HT-29 (cell line): ENCODE measurements at places on chromosomes 13 and 19.
A peak's percentile ranks its signal among the peaks of the same experiment; 100 is the strongest.

DNA sequence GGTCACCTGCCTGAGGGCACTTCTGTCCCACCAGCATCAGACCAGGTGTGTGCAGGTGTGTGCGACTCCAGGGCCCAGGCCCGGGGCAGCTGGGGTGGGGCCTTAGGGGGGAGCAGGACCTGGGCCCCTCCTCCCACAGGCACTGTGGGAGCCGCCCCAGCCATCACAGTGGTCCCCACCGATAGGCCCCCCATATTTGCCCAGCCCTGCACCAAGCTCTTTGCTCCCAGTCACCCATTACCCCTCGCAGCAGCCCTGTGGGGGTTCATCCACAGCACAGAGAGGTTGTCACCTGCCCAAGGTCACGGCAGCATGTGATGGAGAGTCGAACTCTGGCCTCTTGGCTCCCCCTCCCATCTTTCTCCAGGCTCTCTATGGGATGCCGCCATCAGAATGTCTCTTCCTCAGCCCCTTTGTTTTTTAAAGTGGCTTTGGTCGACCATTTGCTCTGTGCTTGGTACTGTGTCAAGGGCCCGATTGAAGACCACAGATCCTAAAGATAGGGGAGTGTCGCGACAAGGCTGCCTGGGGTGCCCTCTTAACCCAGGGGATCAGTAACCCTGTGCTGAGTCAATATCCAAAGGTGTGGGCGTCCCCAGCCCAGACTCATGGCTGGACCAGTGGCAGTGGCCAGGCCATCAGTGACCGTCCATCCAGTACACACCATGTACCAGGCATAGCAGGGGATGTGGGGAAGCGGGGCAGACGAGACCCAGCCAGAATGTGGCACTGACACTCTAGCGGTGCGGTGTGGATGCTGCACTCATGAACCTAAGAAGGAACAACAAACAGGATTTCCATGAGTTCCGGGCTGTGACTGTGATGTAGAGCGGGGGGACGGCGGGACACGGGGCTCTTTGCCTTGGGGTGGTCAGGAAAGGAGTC is 28.3 kb upstream of the NCCRP1 start:
- DNase-seq: no peak

DNA sequence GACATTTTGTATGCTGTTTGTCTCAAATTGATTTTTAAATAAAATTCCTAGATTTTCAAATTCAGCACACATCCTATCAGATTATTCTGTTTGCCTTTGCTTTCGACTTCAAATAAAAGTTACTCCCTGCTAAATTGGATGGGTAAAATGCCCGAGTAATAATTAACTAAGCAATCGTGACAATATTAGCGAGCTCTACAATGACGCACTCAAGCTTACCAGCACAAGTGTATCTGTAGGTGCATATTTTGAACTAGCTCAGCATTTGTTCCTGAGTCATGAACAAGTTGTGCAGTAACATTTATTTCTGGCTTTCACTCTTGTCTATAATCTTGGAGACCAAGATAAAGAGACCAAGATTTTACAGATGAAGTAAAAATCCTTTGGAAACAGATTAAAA is 113.4 kb downstream of the UBL3 start:
- no peak for DNase-seq

DNA sequence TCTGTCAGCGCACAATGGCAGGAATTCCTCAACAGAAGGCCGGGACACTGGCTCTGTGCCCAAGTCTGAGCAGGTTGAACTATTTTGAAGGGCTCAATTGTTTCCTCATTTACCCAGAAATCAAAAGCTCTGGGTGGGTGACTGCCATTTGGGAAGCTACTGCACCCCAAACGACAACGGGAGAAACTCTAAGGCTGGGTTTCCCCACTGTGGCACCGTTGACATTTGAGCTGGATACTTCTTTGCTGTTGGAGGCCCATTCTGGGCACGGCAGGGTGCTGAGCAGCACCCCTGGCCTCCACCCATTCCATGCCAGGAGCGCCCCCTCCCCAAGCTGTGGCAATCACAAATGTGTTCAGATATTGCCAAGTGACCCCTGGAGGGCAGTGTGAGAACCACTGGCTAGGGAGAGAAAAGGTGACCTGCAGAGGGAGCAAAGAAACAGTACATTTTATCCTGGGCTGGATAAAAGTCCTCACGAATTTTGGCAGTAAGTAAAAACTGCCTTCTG is 62.5 kb downstream of the RFX2 start:
- DNase-seq: peak; percentile 39

GRCh38 chr19:10773969-10774368 is 56.1 kb downstream of the DNM2 start:
- no peak for DNase-seq

- no peak for DNase-seq
Measured at GRCh38 chr19:47330466-47330869, 1.5 kb upstream of the C5AR2 start.

DNA sequence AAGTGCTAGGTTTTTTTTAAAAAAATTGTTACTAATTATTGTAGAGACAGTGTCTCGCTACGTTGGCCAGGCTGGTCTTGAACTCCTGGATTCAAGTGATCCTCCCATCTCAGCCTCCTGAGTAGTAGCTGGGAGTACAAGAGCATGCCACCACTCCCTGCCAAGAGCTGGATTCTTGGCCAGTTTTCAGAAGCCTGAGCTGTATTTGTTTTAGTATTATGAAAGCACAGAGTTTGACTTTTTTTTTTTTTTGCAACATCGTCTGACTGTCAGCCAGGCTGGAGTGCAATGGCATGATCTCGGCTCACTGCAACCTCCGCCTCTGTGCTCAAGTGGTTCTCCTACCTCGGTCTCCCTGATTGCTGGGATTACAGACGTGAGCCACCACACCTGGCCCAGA is 7.0 kb downstream of the ARMC6 start:
- DNase-seq: no peak

DNA sequence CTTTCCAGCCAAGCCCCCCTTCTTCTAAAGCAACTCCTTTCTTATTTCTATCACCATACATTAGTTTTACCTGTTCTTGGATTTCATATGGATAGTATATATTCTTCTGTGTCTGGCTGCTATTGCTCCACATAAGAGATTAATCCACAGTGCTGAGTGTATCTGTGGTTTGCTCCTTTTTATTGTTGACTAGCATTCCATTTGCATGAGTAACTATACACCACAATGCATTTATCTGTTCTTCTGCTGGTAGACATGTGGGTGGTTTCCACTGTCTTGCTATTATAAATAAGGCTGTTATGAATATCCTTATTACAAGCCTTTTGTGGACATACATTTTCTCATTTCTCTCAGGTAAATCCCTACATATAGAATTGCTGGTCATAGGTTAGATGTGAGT is 138.2 kb downstream of the SLC7A1 start:
- peak; percentile 69 for DNase-seq

GRCh38 chr19:7787141-7787540 is 24.1 kb downstream of the CLEC4M start:
- DNase-seq: no peak

DNA sequence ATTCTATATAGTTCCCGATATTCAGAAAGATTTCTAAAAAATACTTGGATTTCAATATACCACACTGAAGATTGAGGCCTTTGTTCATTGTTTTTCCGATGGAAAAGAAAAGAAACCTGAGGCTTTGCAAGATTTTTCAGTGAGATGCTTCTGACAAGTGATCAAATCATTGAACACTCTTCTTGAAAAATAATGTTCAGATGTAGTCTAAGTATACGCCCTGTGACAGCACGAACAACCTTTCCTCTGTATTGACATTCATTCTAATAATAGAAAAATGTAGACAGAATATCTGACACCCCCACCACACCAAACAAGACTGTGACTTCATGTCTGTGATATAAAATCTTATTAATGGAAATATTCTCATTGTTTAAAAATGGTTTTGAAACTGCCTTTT is 650.7 kb upstream of the KLHL1 start:
- no peak for DNase-seq

DNA sequence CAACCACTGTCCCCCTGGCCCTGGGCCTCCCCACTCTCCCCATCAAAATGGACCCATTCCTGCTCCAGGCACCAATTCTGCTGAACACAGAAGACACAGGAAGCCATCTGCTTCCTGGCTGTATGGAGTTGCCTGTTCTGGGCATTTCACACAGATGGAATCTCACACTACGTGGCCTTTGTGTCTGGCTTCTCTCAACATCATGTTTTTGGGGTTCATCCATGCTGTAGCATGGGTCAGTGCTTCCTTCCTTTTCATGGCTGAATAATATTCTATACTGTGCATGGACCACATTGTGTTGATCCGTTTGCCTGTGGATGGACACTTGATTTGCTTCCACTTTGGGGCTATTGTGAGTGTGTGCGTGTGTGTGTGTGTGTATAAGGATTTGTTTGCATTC is 15.0 kb upstream of the KLF2 start:
- DNase-seq: no peak

- DNase-seq: no peak
Measured at GRCh38 chr13:84946192-84946591, 853.0 kb downstream of the SLITRK6 start.

- no peak for DNase-seq
Measured at GRCh38 chr13:23718996-23719395, 148.8 kb downstream of the TNFRSF19 start.

GRCh38 chr19:43524922-43525835 is 1.8 kb downstream of the ETHE1 start:
- peak; percentile 93 for DNase-seq

DNA sequence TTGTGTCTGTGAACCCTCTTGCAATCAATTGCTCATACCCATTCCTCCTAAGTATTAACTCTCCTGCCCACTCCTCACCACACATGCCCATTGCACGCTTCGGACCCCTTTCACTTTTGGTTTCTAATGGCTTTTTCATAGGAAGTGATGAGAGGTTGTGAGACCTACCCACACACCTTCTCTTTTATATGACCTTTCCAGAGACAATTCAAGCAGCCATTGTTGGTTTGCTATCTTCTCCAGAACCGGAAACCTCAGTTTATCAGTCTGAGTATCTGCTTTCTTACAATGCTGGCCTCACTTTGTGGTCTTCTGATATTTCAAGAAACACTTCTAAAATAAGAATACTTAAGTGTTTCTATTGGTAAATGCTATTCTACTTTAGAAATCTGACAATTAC is 1550.8 kb upstream of the SLC10A2 start:
- DNase-seq: no peak

DNA sequence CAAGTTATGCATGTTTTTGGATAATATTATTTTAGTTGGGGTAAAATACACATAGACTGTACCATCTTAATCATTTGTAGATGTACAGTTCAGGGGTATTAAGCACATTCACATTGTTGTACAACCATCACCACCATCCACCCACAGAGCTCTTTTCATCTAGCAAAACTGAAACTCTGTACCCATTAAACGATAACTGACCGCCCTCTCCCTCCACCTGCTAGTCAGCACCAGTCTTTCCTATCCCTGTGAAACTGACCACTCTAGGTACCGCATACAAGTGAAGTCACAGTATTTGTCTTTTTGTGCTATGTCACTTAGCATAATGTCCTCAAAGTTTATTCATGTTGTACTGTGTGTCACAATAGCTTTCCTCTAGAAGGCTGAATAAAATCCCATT is 60.2 kb upstream of the GTF2F2 start:
- DNase-seq: no peak

DNA sequence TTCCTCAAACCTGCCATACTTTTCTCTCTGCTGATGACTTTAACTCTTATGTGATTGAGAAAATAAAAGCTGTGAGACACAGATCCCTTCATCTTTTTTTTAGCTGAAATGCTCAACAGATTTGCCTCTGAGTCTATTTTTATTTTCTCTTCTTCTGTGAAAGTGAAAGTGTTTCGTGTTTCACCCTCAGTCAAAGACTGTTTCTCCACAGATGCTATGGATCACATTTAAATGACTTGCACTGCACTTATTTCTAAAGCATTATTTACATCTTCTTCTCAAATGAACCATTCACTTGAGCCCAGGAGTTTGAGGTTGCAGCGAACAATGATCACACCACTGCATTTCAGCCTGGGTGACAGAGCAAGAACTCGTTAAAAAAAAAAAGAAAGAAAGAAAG is 890.1 kb upstream of the PCDH20 start:
- no peak for DNase-seq

DNA sequence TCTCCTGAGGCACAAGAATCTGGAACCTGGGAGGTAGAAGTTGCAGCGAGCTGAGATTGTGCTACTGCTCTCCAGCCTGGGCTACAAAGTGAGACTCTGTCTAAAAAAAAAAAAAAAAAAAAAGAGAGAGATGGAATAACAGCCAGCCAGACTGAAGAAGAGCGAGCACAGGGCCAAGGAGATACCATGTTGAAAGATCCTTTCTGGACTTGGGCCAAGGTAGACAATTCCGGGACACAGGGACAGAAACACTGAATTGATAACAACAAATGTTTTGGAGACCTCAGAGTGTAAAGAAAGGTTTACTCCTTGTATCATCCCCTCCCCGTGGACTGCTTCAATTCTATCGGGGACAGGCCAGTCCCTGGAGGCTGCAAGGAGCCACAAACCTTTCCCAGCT is 4.6 kb downstream of the LPAR2 start:
- DNase-seq: no peak

DNA sequence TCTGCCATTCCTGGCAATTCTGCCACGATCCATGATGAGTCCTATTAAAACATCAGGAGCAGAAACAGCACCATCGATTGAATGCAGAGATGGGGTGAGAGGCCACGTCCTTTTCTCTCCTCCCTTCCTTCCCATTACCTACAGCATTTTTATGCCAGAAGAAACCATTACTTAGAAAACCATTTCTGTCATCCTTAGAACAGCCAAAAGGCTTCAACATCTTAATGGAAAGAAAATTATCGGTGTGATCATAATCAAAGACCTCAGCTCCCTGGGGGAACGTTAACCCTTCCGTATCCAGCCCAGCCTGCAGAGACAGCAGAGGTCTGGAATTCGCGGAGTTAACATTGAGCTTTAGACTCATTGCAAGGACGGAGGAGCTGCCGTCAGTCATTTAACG is 56.0 kb upstream of the SIAH3 start:
- no peak for DNase-seq

DNA sequence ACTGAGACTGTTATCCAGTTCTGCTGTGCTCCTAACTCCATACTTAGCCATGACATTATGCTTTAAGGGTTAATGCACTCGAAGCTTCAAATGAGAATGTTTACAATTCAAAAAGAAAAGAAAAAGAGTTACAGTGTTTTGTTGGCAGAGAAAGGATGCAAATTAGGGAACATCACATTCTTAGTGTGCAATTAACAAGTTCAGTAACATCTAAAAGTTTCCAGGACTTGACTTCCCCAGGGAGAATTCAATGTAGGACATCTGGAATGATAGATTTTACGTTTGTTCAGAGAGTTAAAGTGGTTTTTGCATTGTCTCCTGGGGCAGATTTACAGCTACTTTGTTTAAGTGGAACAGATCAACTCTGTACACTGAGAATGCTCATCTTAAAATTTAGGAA is 525.2 kb downstream of the LIG4 start:
- no peak for DNase-seq

DNA sequence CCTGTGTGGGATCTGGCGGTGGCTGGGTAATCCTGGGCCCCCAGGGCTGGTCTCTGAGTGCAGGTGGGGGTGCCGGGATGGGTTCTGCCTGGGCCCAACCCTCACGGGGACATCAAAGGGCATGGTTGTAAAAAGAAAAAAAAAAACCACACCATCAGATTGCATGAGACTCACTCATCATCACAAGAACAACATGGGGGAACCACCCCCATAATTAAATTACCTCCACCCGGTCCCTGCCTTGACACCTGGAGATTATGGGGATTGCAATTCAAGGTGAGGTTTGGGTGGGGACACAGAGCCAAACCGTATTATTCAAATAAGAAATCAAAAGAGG is 14.3 kb downstream of the C1QTNF9 start:
- DNase-seq: no peak
